ENCODE measurements at places on chromosomes 7 and 10.

GRCh38 chr7:50658696-50659095, 93.5 kb upstream of the DDC start:
- H3K4me3 ChIP-seq, result no peak overlapping the region
- no peak overlapping the region for H3K27ac ChIP-seq
- no peaks in the 10 kb centered on the region for H3K27me3 ChIP-seq
- H3K36me3 ChIP-seq, result no peaks in the 10 kb centered on the region
- DNase-seq, result no peak

GRCh38 chr7:23295401-23295697, 3.8 kb upstream of the MALSU1 start:
- no peak overlapping the region for H3K27ac ChIP-seq
- no peak overlapping the region for H3K4me3 ChIP-seq
- H3K4me1 ChIP-seq, result peaks cover 13% of the 10 kb centered on the region
- peaks cover 3% of the 10 kb centered on the region for H3K36me3 ChIP-seq

DNA sequence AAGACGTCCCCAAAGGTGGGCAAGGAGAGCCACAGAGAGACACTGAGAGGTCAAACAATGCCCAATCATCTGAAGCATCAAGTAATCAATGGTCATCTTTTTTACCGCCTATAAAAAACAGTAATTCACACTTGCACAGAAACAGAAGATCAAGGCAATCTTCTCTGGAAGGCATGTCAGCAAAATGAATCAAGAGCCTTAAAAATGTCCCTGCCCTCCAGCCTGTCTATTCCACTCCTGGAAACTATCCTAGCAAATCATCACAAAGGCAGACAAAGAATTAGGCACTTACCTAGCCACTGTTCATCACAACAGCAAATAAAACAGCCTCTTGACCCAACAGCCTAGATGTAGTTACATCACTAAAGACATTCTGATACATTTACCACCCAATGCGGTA, 48.9 kb downstream of the FAM53B start:
- H3K27me3 ChIP-seq, result no peaks in the 10 kb centered on the region
- H3K4me3 ChIP-seq, result no peak overlapping the region
- DNase-seq, result no peak
- H3K4me1 ChIP-seq, result peaks cover 54% of the 10 kb centered on the region
- H3K36me3 ChIP-seq, result peaks cover 15% of the 10 kb centered on the region

DNA sequence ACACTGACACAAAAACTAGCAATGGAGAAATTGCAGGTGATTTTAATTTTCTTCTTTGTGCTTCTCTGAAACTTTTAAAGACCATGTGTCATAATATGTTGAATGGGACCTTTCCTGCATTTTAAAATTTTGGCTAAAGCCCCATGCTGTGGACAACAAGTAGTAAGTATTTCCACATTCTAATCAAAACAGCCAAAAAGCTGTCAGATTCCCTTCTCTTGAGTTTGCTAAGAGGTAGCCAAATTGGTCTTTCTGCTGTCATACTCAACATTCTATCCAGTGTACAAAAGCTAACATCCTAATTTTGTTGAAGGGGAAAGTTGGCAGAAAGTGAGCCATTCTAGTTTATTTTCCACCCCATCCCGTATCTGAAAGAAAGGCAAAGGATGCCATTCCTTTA, 447.6 kb downstream of the TFEC start:
- H3K36me3 ChIP-seq, result no peaks in the 10 kb centered on the region
- H3K4me3 ChIP-seq, result no peak overlapping the region
- DNase-seq, result no peak
- H3K27me3 ChIP-seq, result peaks cover 9% of the 10 kb centered on the region
- no peak overlapping the region for H3K27ac ChIP-seq
- H3K4me1 ChIP-seq, result peaks cover 2% of the 10 kb centered on the region

DNA sequence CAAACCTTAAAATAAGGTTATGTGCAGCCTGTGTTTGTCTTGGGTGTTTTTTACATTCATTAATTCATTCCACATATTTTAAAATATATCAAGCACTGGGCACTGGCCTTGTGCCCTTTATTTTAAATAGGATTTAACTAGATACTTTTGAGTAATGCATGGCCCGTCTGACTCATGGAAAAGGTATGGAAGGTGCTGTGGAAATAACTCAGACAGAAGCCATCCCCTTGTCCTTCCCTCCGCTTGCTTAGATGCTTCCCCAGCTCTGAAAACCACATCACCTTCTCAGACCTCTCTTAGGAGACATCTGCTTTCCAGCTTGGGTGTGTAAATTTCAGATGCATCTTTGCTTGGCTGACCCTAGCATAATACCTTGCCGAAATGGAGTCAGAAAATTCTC, 30.5 kb downstream of the SLC18A2 start:
- H3K4me3 ChIP-seq, result no peak overlapping the region
- H3K4me1 ChIP-seq, result no peaks in the 10 kb centered on the region
- no peak for DNase-seq
- no peaks in the 10 kb centered on the region for H3K27me3 ChIP-seq
- no peaks in the 10 kb centered on the region for H3K36me3 ChIP-seq

GRCh38 chr10:43949351-43949750, 300.7 kb upstream of the ZNF32 start:
- DNase-seq, result no peak
- H3K27me3 ChIP-seq, result no peaks in the 10 kb centered on the region
- H3K4me3 ChIP-seq, result no peak overlapping the region
- no peaks in the 10 kb centered on the region for H3K4me1 ChIP-seq

- H3K4me1 ChIP-seq, result no peaks in the 10 kb centered on the region
- no peak overlapping the region for H3K4me3 ChIP-seq
- H3K27ac ChIP-seq, result no peak overlapping the region
- no peaks in the 10 kb centered on the region for H3K27me3 ChIP-seq
- DNase-seq, result no peak
- peaks cover 29% of the 10 kb centered on the region for H3K36me3 ChIP-seq
Observed at GRCh38 chr7:70529914-70530585, 601.9 kb upstream of the GALNT17 start.

All from memory B cell (primary cell).